Activated T-cell treated with anti-CD3 and anti-CD28 coated beads for 48 hours (primary cell): ENCODE measurements at places on chromosomes 1 and 21.

DNA sequence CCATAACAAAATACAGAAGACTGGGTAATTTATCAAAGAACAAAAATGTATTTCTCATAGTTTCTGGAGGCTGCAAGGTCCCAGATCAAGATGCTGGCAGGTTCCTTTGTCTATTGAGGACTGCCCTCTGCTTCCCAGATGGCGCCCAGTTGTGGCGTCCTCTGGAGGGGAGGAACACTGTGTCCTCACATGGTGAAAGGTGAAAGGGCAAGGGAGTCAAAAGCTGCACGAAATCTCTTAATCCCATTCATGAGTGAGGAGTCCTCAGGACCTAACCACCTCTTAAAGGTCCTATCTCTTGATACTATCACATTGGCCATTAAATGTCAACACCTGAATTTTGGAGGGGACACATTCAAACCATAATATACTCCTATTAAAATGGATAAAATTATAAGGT, 79.3 kb upstream of the IRF2BP2 start:
- DNase-seq: no peak

DNA sequence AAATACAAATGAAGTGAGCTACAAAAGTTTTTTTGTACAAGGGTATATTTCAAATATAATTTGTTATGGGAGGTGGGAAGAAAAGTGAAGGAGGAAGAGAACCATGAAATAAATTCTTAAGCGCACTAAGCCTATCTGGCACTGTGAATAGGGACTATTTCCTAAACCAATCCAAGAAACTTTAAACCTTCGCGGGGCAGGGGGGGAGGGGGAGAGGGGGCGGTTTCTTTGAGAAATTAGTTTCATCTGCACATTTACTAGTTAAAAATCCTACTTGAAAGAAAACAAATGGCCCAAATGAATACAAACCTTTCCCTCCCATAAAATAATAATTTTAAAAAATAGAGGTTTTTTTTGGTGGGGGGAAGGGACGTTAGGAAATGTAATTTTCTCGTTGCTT, 364 bp downstream of the GOLPH3L start:
- no peak for DNase-seq

DNA sequence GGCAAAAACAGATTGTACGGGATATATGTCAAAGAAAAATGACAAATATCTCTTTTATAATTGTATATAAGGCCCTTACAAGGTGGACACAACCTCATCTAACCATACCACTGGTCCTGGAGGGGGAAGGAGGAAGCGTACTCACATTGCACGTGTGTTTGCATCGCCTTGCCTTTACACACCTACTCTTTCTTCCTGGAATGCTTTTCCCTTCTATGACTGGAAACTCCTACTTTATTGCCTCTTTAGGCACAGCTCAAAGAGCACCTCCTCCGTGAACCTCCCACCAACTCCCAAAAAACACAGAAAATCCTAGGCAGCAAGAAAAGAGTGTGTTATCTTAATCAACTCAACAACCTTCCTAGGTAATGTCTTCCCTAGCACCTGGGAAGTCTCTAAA, 99.7 kb upstream of the LBR start:
- DNase-seq: no peak

DNA sequence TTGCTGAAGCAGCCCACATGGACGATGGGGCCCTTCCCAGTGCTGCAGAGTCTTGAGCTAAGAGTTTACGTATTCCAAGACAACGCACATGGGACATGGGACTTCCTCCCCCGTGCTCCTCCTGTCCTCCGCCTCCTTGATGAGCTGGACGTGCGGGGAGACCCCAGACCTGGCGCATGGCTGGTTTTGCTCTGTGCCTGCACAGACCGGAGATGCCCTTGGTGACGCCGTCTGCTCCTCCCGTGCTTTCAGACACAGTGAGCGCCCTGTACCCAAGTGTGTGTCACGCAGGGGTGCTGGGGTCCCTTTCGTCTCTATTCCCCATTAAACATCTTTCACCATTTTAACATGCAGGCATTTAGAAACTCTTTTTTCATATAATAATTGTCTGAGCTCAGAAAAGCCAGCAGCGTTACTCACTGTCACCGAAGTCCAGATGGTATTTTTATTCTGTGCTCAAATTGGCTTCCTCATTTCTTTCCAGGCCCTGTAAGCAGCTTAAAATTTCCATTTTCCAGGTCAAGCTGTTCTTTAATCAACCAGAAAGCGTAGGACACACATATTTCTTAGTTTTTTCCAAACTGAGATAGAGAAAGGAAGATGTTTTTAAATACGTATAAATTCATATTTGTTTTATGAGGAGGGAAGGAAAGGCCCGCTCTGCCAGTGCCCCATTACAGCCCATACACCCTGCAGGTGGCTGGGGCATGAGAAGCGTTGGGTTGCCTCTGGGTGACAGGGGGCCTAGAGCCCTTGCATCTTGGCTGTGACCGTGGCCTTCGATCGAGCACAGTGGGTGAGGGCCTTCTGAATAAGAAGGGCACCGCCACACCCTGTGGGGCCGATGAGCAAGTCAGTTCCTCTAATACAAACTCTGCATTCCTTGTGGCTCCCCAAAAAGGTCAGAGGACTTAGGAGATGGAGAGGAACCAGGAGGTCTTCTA, 17.9 kb upstream of the ZBTB21 start:
- no peak for DNase-seq

GRCh38 chr1:99441299-99442095, 177.2 kb downstream of the PLPPR4 start:
- no peak for DNase-seq

DNA sequence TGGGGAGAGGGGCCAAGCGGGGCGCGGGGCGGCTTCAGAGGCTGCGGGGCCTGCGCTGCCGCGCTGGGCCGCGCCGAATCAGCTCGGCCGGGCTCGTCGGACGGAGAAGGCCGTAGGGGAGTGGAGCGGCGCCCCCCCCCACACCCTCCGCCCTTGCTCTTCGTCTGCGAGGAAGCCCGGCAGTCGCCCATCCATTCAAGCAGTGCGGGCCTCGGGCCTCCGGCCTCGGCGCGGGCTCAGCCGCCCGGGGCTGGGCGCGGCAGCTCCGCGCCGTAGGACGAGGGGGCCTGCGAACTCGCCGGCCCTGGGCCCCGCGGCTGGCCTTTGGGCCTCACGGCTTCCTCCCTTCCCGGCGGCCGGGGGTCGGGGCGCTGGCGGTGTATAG, 564 bp downstream of the CTPS1 start:
- DNase-seq: no peak

DNA sequence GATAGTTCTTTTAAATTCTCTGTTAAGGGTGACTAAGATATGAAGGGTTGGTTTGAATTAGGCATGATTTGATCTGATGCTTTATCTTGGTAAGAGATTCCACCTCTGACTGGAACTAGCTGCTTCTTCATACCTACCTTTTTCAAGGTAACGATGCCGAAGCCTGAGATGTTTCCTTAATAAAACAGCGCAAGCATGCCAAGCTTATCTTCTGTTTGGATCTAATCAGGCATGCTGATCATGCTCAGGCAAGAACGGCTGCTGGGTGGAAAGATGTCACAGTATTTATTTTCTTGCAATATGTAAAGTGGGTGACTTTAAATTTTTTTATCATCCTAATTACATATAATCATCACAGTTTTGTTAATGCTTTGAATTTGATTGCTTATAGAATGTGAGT, 148.7 kb downstream of the ADGRL2 start:
- no peak for DNase-seq

DNA sequence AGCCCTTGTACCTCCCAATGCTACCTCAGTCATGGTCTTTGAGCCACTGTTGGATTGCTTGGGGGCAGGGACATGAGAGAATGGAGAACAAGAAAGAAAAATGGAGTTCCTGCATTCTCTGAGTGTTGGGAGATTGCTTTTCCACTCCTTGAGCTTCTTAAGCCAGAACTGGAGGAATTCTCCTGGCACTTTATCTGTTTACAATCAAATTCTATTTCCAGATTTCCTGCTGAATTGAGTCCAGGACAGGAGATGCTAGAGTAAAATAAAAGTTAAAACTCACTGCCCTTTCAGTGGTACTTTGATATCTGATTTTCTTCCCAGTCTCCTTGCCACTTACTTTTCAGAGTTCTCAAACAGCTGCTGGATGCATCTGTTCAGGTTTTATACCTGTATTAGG, 24.4 kb upstream of the DEPDC1 start:
- DNase-seq: no peak

DNA sequence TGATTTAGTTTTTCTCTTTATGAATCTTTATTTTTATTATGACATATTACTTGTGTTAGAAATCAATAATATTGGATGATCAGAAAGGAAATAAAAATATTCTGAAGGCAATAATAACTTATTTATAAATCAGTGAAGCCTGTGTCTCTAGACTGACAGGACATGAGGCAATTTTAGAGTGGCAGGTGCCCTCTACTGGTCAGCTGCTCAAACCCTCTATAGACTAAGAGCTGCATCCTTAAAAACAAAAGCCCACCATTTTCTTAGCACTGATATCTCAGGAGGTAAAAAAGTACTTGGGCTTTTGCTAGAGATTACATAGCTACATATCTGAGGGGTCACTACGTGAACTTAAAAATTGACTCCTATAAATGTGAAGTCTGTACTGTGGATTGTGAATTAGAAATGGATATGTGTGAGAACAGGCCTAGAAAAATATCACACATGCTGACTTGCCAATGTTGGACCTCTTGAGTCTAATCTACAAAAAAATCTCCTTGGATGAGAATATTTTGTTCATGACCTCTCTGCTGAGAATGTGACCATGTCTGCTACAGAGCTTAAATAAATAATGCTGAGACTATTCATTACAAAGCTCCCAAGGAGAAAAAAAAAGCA, 597.9 kb upstream of the ADAMTS5 start:
- no peak for DNase-seq

DNA sequence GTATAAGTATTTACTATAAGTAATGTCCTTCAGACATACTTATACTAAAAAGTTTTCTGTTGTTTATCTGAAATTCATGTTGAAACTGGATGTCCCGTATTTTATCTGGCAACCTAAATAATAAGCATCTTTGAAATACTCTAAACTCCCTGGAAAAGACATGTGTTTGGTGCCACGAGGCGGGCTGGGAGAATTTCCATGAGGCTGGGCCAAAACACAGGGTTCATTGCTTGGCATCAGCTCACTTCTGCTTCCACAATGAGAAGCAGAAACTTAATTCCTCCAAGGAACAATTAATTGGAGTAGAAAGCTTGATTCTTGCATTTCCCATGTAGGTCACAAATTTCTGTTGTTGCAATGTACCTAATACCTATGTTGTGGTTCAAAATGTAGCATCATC, 110.2 kb downstream of the PSMG1 start:
- DNase-seq: no peak

DNA sequence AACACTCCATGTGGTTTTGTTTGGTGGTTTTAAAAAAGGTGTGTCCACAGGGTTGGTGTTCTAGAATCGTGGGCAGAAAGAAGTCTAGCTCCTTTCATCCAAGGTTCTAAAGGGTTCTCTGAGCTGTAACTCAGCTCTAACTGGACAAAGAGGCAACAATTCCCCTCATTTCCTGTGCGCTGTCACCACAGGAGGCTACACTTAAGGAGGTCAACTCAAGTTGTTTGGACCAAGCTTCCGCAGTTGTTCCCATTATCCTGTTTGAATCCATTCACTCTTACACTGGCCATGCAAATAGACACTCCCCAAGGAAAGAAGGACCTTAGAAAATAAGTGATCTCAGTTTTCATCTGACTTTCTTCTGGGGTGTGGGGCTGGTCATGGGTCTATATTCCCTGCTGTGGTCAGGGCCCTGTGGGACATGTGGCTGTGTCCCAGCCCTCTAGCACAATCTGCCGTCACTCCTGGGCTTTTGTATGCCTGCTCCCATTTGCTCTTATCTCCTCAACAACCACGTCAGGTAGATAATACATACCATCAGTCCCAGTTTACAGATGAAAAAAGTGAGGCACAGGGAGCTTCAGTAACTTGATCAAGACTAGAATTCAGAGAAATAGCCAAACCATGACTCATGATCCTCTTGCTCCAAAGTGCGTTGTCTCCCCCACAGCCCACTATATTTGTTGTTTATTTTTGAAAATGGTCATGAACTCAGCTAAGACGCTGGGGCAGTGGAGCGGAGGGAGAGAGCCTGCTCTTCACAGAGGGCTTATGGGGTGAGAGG, 103.6 kb downstream of the RHOU start:
- no peak for DNase-seq

- DNase-seq: no peak
Measured at GRCh38 chr1:167685844-167686243, 35.9 kb upstream of the MPZL1 start.

DNA sequence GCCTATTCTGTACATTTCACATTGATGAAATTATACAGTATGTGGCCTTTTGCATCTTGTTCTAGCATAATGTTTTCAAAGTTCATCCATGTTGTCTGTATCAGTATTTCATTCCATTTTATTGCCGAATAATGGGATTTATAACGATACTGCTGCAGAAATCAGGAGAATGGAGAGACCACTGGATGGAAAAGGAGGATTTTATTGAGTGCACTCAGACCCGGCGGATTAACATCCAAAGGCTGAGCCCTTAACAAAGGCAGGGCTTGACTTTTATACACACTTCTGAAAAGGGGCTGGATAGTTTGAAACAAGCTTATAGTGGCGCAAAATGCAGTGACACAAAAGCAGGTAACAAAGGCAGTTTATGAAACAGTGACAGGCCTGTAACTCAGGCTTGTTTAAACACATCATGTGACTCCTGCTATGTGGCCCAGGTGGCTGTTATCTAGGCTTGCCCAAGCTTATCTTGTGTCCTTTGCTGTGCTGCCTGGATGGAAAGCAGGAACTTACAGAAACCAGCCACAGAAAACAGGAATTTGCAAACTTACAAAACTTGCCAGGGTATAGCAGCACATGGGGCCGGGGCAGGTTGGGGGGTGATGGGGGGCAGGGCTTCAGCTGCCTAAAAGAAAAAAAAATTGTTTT, 32.8 kb upstream of the KCNJ15 start:
- no peak for DNase-seq

- no peak for DNase-seq
Measured at GRCh38 chr1:69991644-69992043, 213.7 kb downstream of the LRRC40 start.

DNA sequence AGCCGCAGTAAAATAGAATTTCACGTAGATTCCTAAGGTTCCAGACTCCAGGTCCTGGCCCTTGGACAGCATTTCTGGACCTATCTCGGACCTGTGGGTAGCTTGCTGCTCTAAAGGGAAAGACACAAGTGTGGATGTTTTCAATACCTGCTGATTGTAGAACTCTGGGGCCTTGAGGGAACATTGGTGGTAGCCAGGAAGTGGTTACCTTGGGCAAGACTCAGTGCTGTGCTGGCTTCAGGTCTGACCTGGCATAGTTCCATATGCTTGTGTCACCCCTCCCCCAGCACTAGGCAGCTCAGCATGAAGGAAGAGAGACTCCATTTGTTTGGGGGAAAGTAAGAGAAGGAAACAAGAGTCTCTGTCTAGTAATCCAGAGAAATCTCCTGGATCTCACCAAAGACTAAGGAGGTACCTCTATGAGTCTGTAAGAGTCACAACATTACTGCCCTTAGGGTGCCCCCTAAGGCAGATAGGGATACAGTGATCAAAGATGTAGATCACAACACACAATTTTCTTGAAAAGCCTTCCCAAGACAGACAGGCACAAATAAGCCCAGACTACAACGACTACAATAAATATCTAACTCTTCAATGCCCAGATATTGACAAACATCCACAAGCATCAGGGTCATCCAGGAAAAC, 398.8 kb downstream of the TGFB2 start:
- DNase-seq: no peak
